CD4-positive, alpha-beta T cell treated with Interleukin-6 at 100 ng/mL for 8 hours (primary cell): ENCODE measurements at places on chromosomes 4 and X.

GRCh38 chr4:79331126-79331876 is 5.4 kb upstream of the NAA11 start:
- no peak for DNase-seq

GRCh38 chr4:177016541-177017141 is 223.9 kb upstream of the VEGFC start:
- no peak for DNase-seq

DNA sequence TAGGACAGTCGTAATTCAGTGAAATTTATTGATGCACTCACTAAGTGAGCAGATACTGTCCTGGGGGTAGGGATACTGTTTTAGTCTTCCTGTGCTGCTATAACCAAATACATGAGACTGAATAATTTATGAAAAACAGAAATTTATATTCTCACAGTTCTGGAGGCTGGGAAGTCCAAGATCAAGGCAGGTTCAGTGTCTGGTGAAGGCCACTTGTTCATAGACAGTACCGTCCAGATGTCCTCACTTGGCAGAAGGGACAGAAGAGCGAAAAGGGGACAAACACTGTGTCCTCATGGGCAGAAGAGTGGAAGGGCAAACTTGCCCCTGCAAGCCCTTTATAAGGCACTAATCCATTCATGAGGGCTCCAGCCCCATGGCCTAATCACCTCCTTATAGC is 45.6 kb downstream of the PGRMC2 start:
- no peak for DNase-seq

GRCh38 chr4:79325436-79325835 is 425 bp downstream of the NAA11 start:
- no peak for DNase-seq

DNA sequence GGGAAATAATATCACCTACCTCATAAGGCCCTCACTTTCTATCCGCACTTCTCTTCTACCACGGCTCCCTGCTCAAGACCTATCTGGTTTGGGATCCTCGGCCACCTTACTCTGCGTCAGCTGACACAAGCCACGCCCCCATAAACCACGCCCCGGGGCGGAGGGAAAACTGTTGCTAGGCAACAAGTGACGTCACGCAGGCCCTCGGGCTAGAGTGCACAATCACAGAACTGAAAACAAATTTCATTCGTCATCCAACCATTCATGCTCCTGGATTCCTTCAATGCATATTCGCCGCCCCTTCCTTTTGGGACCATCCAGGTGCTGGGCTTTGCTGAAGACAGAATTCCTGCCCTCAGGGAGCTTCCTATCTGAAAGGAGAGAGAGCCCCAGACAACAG is 66.3 kb downstream of the SMC1A start:
- no peak for DNase-seq

DNA sequence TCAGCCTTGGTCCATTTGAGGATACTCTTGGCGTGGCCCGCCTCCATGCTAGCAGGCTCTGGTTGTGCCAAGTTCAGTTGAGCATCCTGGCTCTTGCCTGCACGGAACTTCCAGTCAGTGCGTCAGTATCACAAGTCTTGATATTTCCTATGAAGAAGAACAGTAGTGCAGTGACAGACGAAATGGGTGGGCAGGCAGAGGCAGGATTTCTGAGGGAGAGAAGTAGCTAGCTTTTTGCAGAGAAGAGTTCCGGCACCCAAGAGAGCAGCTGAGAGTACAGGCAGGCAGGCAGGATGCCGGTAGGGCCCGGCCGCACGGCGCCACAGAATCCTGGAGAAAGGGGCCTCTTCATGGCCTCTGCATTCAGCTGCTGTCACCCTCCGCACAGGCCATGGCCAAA is 56.1 kb upstream of the MSANTD1 start:
- DNase-seq = no peak

DNA sequence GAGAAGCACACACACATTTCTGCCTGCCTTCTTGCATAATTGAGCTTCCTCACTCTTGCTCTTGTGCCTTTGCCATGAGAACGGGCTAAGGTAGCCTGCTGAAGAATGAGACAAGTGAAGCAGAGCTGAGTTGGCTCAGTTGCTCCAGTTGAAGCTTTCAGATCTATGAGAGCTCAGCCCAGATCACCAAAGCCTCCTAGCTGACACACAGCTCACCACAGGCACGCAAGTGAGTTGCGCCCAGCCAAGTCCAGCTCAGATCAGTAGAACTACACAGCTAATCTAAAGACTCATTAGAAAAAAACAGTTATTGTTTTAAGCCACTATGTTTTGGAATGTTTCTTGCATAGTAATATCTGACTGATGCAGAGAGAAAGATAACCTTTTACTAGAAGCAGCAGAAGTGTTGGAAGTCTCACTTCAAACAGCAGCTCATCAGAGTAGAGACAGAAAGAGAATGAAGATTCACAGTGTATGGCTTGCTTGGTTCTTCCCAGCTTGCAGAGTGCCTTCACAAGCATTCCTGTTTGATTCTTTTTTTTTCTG is 362.4 kb downstream of the MID1IP1 start:
- DNase-seq = no peak

GRCh38 chr4:16140231-16140878 is 56.5 kb upstream of the PROM1 start:
- no peak for DNase-seq

DNA sequence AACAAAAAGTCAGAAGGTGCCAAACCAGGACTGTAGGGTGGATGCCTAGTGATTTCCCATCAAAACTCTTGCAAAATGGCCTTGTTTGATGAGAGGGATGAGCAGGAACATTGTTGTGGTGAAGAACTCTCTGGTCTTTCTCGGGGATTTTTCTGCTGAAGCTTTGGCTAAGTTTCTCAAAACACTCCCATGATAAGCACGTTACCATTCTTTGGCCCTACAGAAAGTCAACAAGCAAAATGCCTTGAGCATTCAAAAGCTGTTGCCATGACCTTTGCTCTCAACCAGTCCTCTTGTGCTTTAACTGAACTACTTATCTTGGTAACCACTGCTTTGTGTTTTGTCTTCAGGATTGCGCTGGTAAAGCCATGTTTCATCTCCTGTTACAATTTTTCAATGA is 3.0 kb upstream of the SEC31A start:
- DNase-seq = no peak

DNA sequence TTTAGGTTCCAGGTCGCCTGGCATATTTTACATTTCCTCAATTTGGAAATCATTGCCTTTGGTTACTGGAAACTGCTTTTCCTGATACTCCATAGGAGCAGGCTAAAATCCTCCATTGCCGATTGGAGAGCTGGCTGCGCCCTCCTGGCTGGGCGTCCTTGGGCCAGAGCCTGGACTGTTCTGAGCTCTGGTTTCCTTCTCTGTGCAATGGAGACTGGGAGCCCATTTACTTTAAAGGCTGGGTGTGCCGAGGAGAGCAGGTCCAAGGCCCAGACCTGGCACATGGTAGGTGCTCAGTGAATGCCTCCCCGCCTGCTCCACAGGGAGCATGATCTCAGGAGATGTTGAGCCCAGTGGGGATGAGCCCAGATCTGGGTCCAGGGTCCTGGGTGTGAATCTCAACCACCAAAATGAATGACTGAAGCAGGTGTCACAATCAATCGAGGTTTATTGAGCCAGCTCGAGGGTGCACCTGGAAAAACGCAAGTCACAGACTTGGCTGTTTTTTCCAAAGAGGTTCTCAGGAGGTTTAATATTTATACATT is 50.0 kb downstream of the EVC start:
- DNase-seq = no peak

DNA sequence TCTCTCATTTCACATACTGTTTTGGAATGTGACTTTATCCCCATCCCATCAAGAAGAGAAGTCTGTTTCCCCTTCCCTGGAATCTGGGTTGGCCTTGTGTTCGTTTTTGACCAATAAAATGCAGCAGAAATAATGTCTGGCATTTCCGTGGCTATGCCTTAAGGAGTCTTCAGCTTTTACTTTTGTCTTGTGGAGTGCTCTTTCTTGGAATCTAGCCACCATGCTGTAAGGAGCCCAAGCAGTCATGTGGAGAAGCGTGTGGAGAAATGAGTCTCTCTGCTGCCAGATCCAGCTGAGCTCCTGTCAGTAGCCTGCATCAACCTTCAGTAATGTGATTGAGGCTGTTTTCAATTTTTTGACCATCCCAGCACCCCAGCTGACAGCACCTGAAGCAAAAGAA is 84.4 kb upstream of the ARMCX2 start:
- no peak for DNase-seq

GRCh38 chrX:23936180-23936579 is 28.4 kb downstream of the CXorf58 start:
- DNase-seq = no peak
